Activated T-cell treated with anti-CD3 and anti-CD28 coated beads, Interleukin-2, amount 50 U/mL, for 72 hours (primary cell): ENCODE measurements at places on chromosomes 1 and 21.

GRCh38 chr21:42790520-42791065, 88.7 kb downstream of the WDR4 start:
- DNase-seq, result no peak

DNA sequence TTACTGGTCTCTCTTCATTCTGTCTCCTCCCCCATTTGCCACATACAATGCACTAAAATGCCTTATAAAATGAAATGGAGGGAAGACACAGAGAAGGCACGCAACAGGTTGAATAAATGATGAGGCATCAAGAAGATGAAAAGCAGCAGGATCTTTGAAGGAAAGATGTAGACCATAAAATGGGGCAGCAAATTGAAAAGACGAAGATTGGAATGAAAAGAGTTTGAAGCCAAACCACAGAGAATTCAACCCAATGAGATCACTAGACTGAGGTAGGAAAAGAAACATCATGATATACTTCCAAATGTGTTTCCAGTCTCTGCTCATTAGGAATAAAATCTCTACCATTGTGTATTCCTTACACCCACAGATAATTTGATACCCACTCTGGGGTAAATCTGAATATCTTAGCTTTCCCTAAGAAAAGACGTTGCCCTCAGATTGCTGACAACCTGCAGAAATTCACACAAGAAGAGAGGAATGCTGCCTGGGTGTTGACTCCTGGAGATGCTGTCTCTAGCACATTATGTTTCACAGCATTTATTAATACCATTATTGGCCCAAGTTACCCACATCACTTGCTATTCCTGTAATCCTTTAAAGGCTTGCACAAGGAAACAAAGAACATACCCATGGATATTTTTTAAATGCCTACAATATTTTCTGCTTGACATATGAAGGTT, 230.9 kb downstream of the LTN1 start:
- no peak for DNase-seq

DNA sequence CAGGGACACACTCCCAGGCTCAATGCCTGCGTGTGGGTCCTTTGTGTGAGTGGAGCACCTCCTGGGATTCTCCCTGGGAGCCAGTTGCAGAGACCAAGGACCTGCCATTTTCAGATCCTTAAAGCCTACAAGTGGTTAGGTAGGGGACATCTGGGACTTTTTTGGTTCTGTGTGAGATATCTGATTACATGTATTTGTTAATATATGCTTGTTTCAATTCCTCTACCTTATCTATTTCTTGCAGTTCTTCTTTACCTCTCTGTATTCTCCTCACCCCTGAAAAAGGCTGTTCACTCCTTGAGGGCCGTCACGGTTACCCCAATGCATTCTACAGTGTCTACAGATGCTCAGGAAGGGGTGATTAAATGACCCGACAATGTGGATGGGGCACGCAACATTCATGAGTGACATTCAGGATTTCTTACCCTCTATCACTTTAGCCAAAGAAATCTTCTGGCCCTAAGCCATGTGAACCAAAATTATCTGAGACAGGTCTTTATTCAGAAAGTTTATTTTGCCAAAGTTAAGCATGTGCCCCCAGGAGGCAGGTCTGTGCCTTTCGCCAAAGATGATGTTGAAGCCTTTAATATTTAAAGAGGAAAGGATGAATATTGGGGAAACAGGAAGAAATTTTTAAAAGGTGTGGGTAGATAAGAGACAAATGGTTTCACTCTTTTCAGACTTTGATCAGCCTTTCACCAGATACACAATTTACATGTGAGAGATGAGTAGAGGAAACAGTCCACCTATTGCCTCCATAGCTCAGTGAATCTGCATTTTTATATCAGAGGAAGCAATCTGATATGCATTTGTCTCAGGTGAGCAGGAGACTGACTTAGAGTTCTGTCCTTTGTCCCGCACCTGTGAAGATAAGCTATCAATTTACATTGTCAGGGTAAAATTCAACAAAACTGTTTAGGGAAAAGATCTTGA, 44.6 kb upstream of the MPZL1 start:
- DNase-seq, result no peak

GRCh38 chr1:168134642-168135041, 2.1 kb downstream of the GPR161 start:
- DNase-seq, result no peak

DNA sequence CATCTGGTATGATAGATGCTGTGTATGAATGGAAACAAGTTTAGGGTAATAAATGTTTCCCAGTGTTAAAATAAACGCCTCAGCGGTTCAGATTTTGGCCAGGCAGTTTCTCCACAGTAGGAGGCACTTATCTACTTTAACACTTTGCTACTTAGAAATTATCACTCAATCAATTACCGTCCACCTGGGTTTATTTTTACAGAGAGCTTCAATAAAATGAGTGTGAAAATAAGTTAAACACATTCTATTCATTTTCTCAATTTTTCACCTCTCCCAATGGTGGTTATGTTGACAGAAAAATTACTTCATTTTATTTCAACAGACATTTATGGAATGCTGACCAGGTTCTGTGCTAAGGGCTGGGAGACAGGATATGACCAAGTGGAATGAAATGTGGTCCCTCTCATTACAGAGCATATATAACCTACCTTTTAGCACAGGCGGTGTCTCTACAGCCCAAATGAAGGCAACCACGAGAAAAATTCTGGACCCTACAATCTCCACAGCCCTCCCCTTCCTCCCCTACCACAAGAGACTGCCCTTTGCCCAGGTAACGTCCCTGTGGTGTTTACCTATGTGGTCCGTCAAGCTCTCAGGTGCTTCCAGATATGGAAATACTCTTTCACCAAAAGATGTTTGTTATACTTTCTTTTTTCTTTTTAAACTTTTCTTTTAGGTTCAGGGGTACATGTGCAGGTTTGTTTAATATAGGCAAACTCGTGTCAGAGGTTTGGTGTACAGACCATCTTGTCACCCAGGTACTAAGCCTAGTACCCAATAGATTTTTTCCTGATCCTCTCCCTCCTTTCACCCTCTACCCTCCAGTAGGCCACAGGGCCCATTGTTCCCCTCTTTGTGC, 105.5 kb downstream of the HLCS start:
- DNase-seq, result no peak

GRCh38 chr1:66043186-66043585, 250.5 kb downstream of the PDE4B start:
- DNase-seq, result no peak
